ENCODE measurements at places on chromosomes 16 and 17. TPM values are rescaled to one million over a fixed set of nuclear protein-coding genes. Genes with fewer than 3 reads are reported as not detected.

DNA sequence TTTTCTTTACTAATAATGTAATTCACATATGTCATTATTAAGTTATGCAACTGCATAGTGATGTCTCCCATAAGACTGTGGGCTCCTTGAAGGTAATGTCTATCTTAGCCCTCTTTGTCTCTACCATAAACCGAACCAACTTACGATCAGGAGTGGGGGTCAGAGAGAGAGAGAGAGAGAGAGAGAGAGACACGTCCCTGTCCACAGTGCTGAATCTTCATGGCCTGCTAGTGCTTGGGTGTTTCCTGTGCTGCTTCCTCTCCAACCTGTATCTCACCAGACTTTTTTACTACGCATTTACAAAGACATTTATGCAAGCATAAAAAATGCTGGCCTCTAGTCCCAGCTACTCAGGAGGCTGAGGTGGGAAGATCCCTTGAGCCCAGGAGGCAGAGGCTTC is 52.2 kb upstream of the HAPSTR1 start:
- DNase-seq: no peak

ATAD5 gene
- total RNA-seq: 9.5 TPM

DNA sequence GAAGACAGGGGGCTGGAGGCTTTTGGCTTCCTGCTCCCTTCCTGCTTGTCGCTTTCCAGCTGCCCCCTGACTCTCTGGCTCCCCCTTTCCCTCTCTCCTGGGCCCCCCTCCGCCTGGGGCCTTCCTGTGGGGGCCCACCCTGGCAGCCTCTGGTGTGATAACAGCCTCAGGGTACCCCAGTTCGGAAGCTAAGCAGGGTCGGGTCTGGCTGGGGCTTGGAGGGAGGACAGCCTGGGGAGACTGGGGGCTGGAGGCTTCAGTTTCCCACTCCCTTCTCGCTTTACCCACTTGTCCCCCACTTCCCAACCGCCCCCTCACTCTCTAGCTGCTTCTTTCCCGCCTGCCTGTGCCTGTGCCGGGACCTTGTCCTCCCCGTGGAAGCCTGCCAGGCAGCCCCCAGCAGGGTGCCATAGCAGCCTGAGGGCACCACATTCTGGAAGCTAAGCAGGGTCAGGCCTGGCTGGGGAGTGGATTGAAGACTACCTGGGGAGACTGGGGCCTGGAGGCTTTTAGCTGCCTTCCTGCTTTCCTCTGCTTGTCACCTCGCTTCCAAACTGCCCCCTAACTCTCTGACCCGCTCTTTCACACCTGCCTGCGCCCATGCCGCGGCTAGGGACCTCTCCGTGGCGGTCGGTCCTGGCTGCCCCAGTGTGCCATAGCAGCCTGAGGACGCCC is 2275.5 kb downstream of the TP53TG3F start:
- no peak for DNase-seq

DNA sequence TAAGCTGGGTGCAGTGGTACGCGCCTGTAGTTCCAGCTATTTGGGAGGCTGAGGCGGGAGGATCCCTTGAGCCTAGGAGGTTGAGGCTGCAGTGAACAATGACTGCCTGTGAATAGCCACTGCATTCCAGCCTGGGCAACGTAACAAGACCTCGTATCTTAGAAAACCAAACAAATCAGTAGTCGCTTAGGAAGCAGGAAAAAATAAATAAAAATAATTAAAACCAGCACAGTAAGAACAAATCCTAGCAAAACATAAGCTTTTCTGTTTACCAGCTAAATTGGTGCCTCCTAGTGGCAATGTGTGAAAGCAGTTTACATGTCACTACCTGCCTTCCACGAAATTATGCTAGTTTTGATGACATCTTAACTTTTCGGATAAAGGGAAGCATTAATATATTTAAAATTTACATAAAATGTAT is 1.3 kb downstream of the ARMC5 start:
- DNase-seq: peak; percentile 56

GRCh38 chr16:31149332-31149731 is 534 bp downstream of the PRSS36 start:
- DNase-seq: no peak

GRCh38 chr17:73770115-73770848 is 126.0 kb upstream of the SDK2 start:
- peak; percentile 21 for DNase-seq

DNA sequence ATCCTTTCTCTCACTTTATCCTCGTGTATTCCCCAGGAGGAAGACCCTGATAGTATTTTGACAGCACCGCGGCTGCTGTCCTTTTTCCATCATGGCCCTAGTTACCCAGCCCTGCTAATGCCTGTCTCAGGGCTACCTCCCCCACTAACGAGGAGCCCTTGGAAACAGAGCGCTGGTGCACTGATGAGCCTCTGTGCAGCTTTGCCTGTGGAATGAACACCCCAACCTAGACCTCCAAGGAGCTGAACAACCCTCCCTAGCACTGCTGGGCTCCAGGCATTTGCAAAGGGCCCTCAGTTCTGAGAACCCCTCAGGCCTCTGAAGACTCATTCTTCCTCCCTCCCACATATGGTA is 23.3 kb upstream of the CCL1 start:
- no peak for DNase-seq

- peak; percentile 50 for DNase-seq
These were observed 14.4 kb upstream of the CBX8 start for GRCh38 chr17:79811011-79811867.

SKAP1 gene
- total RNA-seq: 12.4 TPM

- no peak for DNase-seq
These were observed 22.4 kb downstream of the MIS12 start for GRCh38 chr17:5508810-5509209.

MARF1 gene
- 59.4 TPM for total RNA-seq

LGALS9B gene
- total RNA-seq: 0.20 TPM

PRSS53 gene
- total RNA-seq: 11.6 TPM

ABCA10 gene
- 0.34 TPM for total RNA-seq

OTOP2 gene
- total RNA-seq: not detected

DNA sequence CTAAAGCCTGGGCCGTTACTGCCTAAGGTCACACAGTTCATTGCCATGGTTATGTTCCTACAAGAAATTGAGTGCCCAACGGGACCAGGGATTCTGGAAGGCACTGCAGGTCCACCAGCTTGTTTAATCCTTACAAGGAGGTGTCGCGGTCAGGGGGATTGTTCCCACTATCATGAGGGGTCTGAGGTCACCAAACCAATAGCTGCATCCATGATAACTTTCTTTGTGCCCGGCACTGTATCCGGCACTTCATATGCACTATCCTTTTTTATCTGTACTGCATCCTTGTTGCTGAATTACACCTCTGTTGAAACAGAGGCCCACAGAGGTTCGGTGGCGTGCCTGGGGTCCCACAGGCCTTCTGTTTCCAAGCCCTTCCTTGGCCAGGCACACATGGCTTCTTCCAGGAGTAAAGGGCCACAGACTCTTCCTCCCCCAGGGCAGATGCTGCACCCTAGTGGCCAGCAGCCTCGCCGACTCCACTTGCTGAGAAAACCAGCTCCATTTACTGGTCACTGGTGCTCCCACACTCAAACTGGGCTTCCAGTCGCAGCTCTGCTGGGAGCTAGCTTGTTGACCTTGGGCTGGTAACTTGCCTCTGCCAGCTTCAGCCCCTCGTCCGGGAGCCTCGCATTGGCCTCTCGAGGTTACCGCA is 82.0 kb upstream of the PLCG2 start:
- DNase-seq: peak; percentile 51

- DNase-seq: no peak
These were observed 611 bp downstream of the RRAD start for GRCh38 chr16:66924527-66925321.

GRCh38 chr17:81419886-81420768 is 24.9 kb downstream of the BAHCC1 start:
- DNase-seq: no peak

GRCh38 chr16:785563-786535 is 2.3 kb downstream of the RPUSD1 start:
- no peak for DNase-seq

DNA sequence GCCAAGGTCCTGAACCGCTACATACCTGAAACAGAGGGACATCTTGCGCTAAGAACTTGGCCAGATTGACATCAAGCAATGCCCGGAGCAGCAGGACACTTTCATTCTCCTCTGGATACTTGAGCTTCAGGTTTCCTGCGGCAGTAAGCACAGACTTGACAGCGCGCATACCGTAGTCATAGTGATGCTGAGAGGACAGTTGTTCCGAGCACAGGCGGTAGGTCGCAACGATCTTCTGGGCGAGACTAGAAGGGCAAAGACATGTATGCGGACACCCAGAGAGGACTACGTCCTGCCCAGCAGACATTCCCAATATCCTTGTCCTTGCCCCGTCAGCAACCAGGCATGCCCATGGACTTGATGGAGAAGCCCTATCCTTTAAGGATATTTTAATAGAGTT is 112.9 kb downstream of the DNAH3 start:
- no peak for DNase-seq

- DNase-seq: peak; percentile 57
These were observed 9.4 kb upstream of the TOM1L1 start for GRCh38 chr17:54891176-54891821.

DNA sequence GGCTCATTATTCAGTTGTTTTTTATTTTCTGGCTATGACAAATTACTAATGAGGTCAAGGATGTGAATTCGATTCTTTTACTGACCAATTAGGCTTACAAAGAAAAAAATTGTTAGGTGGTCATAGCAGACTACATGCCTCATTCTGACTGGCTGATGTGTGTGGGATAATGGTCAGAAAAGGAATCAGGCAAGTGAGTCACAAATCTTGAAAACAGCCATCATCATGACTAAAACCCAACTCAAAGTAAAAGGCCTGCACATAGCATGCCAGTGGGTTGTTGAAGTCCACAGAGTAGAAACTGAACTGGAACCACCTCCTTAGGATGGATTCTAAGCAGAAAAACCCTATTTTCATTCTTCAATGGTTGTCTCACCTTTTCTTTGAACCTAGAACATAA is 8.6 kb downstream of the RPGRIP1L start:
- DNase-seq: no peak

GRCh38 chr17:10352893-10353292 is 19.9 kb downstream of the MYH13 start:
- DNase-seq: no peak

DNA sequence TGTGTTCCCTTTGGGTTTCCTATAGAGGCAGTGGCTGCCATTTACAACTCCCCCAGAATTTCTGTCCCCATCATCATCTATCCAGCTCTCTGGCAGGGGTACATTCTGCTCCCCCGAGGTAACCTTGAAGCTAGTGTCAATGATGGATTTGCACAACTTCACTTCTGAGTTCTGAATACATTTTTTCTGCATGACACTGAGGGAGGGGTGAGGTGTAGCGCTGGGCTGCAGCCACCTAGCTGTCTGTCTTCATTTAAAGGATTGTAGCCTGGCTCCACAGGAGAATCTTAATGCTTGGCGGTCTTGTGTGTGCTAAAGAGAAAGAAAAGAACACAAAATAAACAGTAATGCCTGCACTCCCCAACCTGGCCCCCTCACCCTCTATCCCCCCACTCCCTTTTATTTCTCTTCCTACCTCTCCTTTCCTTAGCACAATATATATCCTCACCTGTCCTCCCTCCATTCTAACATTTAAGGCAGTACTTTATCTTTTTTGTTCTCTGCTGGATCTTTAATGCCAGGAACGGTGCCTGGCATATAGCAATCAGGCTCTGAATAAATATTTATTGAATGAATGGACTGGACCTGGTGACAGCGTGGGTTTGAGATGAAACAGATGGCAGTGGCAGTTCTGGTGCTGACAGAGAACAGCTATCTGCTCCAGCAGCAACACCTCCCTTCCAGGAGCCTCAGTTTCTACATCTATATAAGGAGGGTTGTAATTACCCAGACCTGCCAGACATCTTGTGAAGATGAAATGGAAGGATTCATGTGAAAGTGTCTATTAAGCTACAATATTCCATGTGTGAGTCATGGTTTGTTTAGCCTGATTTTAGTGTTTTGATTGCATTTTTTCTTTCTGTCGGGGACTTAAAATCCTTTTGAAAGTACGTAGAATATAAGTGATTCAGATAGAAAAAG is 163.5 kb upstream of the CDH11 start:
- no peak for DNase-seq

DNA sequence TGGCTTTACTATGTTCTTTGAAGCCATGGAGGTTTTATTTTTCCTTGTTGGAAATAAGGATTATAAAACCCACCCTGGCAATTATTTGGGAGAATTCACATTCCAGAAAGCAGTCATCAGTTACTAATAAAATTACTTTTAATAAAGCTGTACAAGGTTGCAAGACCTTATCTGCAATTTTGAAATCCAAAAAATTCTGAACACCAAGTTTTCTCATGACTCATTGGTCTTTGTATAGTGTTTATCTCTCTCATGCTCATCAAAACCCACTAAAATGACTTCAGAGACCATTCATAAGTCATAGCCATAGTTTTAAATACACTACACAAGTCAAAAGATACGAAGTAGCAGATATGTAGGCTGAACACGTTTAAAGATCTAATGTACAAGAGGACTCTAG is 6.0 kb upstream of the KRT38 start:
- DNase-seq: no peak

- no peak for DNase-seq
These were observed 25.6 kb downstream of the LRRC75A start for GRCh38 chr17:16466407-16466806.

All from HCT116 (cell line).